ENCODE measurements at places on chromosomes 4 and X.

- peaks cover 2% of the 10 kb centered on the region for H3K36me3 ChIP-seq
- H3K4me3 ChIP-seq = no peak overlapping the region
- DNase-seq = no peak
Observed at GRCh38 chr4:81453024-81453423, 18.7 kb downstream of the RASGEF1B start.

GRCh38 chr4:78720994-78721677 is 55.0 kb upstream of the BMP2K start:
- no peak overlapping the region for H3K4me3 ChIP-seq
- no peak for DNase-seq
- no peak overlapping the region for H3K27ac ChIP-seq
- H3K4me1 ChIP-seq = no peaks in the 10 kb centered on the region
- no peaks in the 10 kb centered on the region for H3K36me3 ChIP-seq
- H3K27me3 ChIP-seq = no peaks in the 10 kb centered on the region

DNA sequence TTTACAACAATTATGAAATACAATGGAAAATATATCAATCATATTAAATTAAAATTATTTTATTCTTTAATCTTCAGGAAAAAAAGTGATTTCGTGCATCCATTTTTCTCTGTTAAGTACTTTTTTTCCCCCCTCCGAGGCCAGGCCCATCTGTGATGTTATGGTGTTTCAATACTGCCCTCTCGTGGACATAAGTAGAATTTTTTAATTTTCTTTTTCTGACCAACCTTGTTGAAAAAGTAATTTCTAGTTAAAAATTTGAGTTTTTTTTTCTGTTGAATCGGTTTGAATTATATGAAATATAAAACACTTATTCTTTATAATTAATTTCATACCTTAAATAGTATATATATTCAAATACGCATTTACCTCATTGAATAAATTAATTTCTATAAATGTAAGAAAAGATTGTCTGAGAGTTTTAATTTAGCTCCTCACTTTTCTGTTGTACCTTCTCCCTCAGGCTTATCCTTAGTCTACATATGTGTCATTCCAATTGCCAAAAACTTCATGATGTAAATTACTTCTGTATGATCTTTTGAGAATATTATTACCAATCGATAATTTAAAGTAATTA is 175.8 kb upstream of the TECRL start:
- H3K27me3 ChIP-seq = no peaks in the 10 kb centered on the region
- H3K27ac ChIP-seq = no peak overlapping the region
- no peaks in the 10 kb centered on the region for H3K36me3 ChIP-seq
- H3K4me1 ChIP-seq = no peaks in the 10 kb centered on the region
- H3K4me3 ChIP-seq = no peak overlapping the region

DNA sequence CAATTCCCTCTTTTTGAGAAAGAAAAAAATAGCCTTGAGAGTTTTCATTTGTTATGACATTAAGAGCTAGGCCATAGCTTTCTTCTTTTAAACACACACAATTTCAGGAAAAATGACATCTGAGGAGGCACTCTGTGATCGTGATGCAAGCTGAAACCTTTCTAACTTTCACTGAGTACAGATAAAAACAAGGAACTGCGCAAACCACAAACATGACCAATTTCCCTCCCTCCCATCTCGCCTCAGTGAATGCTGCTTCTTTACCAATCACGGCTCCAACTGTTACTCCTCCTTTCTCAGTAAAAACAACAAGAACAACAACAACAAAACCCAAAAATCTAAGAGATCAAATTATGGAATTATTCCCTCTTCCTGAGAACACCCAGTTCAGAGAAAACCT is 626.8 kb downstream of the TLL1 start:
- no peak overlapping the region for H3K4me3 ChIP-seq
- H3K27ac ChIP-seq = no peak overlapping the region
- H3K4me1 ChIP-seq = no peaks in the 10 kb centered on the region
- no peaks in the 10 kb centered on the region for H3K36me3 ChIP-seq
- DNase-seq = no peak

Data from body of pancreas (tissue), 4 donors.